ENCODE measurements at places on chromosomes 12 and 14.

- DNase-seq: no peak
Measured at GRCh38 chr12:91203610-91204009, 21.0 kb upstream of the DCN start.

- DNase-seq: no peak
Measured at GRCh38 chr12:77189458-77189857, 124.1 kb upstream of the E2F7 start.

DNA sequence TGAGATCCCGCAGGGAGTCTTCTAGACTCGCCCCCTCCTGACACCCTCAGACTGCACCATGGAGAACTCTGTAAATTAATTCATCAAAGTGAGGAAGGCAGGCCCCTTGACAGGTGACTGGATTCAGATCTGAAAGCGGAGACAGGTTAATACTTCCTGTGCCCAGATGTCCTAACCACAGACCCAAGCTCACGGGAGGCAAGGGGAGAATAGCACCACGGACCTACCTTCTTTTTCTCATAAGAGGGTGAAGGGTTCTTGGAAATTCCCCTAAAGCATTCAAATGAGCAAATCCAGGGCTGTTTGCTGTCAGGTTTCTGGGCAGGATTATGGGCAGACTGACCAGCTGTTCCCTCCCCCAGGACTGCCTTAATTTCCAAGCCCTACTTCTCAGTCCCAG is 170.0 kb downstream of the ZFP36L1 start:
- no peak for DNase-seq

GRCh38 chr12:108338915-108339657 is at the start of gene CMKLR1:
CMKLR1 (minus strand) TSS chr12:108339311; CDS start chr12:108293591, 45,720 bp downstream.
- DNase-seq: no peak

- DNase-seq: no peak
Measured at GRCh38 chr14:88590173-88590572, 27.3 kb downstream of the ZC3H14 start.

DNA sequence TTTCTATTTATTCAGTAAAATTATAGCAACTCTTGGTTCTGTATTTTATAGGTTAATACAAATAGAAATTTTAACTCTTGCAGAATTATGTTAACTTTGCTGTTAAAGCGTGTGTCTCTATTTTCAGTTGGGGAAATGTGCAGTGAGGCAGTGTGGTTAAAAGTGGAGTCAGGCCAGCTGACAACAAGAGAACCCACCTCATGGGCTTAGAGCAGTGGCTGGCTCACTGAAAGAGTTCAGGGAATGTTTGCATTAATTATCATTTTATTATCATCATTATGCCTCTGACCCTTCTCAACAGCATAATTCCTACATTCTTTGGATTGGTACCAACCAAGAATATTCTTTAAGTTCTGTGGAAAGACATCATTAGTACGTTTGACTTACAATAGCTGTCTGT is 163.8 kb downstream of the DERA start:
- DNase-seq: no peak

DNA sequence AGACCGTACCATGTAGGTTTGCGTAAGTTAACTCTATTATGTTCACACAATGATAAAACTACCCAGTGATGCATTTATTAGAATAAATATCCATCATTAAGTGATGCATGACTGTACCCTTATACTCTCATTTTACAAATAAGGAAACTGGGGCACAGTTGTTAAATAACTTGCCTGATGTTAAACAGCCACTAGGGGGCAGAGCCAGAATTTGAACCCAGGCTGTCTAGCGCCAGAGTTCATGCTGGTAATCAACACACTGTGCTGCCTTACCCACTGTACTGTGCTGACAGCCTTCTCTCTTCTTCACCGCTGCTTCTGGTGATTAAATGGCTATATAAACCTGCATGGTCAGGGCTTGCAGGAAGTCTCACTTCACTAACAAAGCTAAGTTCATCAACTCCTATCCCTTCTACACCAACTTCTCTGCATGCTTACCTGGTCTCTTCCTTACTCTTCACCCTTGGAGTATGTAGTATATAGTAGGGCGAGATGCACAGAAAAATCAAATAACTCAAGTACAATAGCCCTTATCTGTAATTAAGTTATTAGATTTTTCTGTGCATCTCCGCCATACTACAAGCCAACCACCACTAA is 43.6 kb upstream of the APPL2 start:
- no peak for DNase-seq

GRCh38 chr12:106065506-106065905 is 73.2 kb downstream of the NUAK1 start:
- DNase-seq: no peak

- no peak for DNase-seq
Measured at GRCh38 chr12:14668591-14668990, 27.8 kb downstream of the GUCY2C start.

- DNase-seq: no peak
Measured at GRCh38 chr14:50734950-50735695, 67.0 kb upstream of the SAV1 start.

DNA sequence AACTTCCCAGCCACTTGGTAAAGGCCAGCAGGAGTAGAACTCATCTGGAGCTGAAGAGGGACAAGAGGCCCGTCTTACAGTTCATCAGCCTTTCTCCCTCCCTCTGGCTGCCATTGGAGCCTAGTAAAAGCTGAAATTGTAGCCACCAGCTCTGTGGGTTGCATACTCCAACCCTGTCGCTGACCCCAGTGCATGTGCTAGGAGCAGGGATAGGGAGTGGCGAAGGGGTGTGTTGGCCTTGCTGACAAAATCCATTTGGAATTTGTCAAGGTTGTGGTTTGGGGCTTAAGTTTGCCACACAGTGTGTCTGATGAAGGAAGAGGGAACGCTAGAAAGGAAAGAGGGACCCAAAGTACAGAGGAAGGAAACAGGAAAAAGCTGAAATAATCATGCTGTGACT is 4.0 kb upstream of the ARF3 start:
- no peak for DNase-seq

GRCh38 chr12:27651201-27651600 is 45.0 kb upstream of the REP15 start:
- no peak for DNase-seq

GRCh38 chr12:108315486-108316105 is 23.5 kb downstream of the CMKLR1 start:
- no peak for DNase-seq

GRCh38 chr14:102661614-102662013 is 69.2 kb downstream of the RCOR1 start:
- DNase-seq: no peak

GRCh38 chr14:32710731-32711680 is 227.7 kb upstream of the NPAS3 start:
- DNase-seq: no peak

DNA sequence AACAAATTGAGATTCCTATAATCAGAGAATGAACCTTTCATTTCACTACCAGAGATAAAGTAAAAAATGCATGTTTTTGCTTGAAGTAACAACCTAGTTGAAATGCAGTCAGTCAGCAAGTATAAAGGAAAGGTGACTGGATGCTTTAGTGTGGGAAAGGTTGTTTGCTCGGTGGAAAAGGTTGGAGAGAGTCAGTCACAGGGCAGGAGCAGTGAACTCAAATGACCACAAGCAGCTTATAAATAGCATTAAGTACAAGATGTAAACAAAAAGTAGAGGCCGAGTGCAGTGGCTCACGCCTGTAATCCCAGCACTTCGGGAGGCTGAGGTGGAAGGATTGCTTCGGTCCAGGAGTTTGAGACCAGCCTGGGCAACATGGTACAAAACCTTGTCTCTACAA is 98.1 kb upstream of the FGD4 start:
- no peak for DNase-seq

- no peak for DNase-seq
Measured at GRCh38 chr12:51202718-51203117, 15.1 kb downstream of the POU6F1 start.

- no peak for DNase-seq
Measured at GRCh38 chr12:46617167-46617566, 208.6 kb downstream of the SLC38A4 start.

GRCh38 chr12:80154261-80154660 is 54.9 kb downstream of the OTOGL start:
- no peak for DNase-seq

DNA sequence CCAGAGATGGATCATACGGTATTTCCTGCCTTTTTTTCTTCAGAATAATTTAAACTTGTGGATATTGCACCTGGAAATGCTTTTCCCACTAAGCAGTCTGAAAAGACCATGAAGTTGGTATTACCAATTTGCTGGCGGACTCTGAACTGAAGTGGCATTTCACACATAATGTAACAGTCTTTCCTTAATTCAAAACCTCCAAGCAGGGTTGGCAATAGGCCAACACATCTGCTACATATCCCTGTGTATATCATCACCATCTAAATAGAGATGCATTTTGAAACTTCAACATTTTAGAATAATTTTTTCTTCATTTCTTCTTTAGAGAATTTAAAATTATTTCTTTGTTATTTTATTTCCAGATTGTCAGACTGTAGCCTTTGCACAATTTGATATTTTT is 100.5 kb downstream of the TSPAN8 start:
- DNase-seq: no peak

GRCh38 chr12:110137786-110138185 is 13.6 kb downstream of the IFT81 start:
- no peak for DNase-seq

DNA sequence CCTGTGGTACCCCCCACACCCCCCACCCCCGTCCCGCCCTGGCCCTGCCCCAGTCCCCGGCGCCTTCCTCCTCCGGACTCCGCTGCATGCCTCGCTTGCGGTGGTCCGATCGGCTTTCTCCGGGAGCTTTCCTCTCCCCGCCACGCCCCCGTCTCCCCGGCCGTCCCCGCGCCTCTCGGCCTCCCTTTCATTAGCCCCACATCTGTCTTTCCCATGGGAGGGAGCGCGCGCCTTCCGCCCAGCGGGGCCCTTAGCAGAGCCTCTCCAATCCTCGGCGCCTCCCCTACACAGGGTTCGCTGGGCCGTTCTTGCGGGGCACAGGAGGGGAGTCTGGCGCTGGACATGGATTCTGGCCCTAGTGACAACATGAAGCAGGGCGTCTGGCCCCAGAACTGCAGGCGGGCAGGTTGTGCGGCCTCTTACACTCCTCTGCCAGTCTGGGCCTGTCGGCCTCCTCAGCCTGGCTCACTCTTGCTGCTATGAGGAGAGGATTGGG is 1.5 kb upstream of the EFS start:
- no peak for DNase-seq

- DNase-seq: no peak
Measured at GRCh38 chr14:32698831-32699230, 239.8 kb upstream of the NPAS3 start.

DNA sequence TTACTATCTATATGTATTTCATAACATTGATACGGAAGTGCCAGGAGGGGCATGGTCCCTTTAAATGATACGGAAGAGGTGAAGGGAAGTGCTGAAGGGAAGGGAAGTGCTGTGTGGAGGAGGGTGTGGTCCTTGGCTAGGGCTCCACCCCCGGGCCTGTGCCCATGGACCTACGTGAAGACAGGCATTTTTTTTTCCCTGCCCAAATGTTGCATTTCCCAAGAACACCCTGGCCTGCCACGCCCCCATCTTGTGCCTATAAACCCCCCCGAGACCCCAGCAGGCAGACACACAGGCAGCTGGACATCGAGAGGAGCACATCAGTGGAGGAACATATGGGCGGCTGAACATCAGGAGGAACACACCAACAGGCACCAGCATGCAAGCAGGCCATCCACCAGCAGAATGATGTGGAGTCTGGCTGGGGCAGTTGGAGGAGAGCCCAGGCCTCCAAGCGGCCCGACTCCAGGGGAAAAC is 134.1 kb downstream of the SLC41A2 start:
- DNase-seq: no peak

DNA sequence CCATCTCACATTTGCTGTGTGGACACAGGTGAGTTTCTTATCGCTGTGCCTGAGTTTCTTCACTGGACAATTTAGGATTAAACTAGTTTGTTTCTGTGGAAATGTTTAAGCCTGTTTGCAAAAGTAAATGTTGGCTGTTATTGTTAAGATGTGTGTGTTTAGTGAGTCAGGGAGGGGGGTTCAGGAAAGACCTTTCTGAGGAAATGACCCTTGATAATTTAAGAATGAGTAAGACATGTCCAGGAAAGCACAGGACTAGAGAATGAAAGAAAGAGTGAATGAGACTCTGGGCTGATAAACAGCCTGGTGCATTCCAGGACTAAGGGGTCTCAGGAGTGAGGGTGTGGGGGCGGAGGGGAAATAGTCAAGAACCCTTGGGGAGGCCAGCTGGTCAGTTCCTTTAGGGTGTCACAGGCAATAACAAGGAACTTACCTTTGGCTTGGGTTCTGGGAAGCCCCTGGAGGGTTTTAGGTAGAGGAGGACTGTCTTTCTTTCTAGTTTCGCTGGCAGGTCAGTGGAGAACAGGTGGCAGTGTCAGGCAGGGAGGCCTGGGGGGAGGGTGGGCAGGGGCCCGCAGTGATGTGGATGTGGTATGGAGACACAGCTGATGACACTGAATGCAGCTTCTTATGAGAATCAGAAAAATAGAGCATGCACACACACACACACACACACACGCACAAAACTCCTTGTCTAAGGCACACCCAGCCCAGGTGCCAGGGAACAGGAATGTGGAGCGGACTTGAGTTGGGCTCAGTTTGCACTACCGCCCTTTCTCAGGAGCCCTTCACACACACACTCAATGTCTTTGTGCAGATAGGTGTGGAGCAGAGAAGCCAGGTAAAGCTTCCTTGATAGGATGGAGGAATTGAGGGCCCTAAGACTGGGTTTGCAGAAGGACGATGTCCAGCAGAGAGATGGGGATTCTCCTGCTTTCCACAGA is 1005.5 kb downstream of the VRK1 start:
- DNase-seq: no peak

- no peak for DNase-seq
Measured at GRCh38 chr14:61736751-61737150, 25.5 kb upstream of the SNAPC1 start.

DNA sequence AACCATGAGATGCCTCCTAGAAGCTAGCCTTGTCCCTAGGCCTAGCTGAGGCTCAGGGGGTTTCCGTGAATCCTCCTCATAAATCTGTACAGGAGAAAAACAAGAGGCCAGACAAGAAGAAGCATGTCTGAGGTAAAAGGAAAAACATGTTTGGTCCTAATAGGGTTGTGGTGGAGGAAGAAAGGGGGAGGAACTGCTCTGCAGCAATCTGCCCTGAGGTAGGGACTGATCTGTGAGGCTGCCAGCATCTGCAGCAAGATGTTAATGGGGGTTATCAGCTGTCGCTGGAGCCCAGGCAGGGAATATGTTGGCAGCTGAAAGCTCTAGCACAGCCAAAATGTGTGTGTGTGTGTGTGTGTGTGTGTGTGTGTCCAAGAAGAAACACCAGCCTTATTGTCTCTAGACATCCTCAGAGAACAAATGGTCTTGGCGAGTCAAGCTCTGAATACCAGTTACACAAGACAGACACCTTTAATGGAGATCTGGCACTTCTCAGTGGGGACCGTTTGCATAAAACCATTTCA is 218.5 kb downstream of the NUAK1 start:
- no peak for DNase-seq

DNA sequence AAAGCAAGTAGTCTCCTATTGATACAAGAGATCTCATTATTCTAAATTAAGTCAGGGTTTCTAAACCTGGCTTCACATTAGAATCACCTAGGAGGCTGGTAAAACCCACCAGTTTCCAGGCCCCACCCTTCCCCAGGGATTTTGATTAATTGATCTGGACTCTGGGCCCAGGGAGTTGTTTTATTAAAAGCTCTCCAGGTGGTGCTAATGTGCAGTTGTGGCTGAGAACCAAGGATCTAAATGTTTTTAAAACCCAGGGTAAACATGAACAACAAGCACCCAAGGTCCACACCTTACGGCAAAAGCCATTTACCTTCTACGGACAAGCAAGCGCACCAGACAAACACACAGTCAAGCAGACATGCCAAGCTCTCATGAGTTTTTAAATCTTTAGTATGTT is 73.9 kb downstream of the SLC2A13 start:
- no peak for DNase-seq

GRCh38 chr12:111953455-111953854 is 59.5 kb downstream of the TMEM116 start:
- DNase-seq: no peak

Measured in GOT3 (cell line).